ENCODE measurements at places on chromosomes 2 and 18.
A peak's percentile ranks its signal among the peaks of the same experiment; 100 is the strongest.

DNA sequence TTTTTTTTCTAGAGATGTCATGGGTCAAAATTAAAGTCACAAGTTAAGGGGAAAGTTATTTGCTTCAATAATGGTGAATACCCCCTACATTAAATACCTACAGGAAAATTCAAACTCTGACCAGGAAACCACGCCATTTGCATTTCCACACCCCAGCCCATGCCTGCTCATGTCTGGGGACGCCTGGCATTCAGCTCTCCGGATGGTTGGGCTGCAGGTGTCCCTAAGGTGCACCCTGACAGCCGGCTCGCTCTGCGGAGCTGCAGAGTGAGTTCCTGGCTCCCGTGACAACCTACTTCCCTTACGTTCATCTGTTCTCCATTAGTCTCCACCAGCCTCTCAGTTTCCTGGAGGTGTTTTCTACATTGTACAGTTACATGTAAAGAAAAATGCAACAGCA, 122.7 kb upstream of the RIOK3 start:
- no peak for DNase-seq

DNA sequence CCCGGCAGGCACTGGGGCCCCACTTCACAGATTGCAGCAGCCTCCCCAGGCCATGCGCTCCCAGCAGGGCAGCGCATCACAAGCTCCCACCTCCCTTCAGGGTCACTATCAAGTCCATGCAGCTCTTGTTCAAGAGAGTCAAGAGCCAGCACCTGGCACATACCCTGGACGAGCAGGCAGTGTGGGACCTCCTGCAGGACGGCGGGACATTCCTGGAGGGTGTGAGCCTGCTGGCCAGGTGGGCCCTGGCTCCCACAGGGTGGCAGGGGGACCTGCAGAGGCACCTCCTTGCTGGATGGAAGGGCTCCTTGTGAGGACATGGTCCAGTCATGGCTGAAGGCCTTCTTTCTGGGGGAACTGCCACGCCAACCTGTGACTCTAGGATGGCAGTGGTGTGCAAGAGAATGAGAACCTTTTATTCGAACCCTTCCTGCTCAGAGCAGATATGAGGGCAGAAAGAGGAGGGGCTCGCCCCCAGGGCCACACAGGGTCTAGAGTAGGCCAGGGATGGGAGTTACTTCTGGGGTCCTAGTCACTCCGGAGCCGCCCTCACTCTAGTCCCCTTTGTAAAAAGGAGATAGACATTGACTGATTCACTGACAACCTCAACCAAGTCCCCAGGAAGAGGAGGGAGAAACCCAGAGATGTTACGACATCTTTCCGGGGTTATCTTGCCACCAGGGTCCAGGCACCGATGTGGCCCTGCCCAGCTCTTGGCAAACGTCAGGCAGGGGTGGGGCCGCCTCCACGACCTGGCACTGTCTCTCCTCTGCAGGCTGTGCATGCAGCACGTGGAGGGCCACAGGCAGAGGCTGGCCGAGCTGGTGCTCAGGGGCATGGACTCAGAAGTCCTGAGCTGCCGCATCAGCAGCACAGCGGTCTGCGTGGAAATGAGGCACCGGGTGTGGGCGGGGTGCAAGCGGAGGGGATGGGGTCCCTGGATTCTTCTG, 31.3 kb downstream of the HJURP start:
- no peak for DNase-seq

GRCh38 chr2:99960291-99960690, 182.1 kb downstream of the AFF3 start:
- no peak for DNase-seq

DNA sequence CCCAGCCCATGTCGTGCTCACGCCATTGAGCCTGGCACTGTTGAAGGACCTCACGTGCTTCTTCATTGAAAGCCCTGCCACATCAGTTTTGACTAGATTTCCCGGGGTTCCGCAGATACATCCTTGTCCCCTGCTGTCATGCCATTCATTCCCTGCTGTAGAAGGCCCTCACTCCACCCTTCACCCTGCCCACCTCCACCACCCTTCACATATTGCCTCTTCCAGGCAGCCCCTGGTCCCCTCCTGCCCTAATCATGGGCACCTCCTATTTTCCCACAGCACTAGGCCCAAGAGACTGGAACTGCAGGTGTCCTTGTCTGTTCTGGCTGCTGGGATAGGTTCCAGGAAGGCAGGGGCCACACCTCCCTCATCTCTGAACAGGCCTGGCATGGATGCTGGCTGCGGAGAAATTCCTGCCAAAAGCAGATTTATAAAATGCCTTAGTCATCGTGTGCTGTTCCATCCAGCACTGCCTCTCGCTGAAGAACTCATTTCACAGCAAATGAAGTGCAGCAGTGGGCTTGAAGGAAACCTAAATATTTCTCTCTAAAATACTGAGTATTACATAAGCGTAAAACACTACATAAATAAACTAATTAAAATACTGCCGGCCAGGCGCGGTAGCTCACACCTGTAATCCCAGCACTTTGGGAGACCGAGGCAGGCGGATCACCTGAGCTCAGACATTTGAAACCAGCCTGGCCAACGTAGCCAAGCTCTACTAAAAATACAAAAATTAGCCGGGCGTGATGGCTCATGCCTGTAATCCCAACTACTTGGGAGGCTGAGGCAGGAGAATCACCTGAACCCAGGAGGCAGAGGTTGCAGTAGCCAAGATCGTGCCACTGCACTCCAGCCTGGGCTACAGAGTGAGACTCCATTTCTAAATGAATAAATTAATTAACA, 38.4 kb downstream of the EIF4E2 start:
- no peak for DNase-seq

DNA sequence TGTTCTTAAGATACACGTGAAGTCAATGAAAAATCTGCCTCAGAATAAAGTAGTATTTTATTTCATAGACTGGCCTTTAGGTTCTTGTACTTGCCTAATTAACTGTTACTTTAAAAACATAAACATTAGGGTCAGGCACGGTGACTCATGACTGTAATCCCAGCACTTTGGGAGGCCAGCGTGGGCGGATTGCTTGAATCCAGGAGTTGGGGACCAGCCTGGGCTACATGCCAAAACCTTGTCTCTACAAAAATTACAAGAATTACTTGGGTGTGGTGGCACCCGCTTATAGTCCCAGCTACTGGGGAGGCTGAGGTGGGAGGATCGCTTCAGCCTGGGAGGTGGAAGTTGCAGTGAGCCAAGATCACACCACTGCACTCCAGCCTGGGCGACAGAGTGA, 16.0 kb upstream of the SNORC start:
- DNase-seq: no peak

DNA sequence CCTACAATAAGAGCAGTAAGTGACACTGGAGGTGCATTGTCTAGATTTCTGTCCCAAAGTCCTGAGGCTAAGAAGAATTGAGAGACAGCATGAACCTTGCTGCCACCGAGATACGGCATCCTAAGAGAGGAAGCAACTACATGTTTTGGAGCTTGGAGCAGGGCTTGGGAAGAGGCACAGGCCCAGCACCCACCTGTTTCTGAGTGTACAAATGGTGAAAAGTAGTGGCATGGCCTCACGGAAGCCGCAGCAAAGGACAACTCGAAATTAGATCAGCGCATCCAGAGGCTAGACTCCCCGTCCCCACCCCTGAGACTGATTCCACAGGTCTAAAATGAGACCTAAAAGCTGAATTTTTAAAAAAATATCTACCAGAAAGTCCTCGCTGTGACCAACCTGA, 127.5 kb downstream of the PTGR3 start:
- DNase-seq: no peak

DNA sequence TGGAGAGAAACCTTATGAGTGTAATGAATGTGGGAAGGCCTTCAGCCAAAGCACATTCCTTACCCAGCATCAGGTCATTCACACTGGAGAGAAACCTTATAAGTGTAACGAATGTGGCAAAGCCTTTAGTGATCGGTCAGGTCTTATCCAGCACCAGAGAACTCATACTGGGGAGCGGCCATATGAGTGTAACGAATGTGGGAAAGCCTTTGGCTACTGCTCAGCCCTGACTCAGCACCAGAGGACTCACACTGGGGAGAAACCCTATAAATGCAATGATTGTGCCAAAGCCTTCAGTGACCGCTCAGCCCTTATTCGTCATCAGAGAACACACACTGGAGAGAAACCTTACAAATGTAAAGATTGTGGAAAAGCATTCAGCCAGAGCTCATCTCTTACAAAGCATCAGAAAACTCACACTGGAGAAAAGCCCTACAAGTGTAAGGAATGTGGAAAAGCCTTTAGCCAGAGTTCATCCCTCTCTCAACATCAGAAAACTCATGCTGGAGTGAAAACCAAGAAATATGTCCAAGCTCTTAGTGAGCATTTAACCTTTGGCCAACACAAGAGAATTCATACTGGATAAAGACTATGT, 7.8 kb downstream of the ZNF892 start:
- DNase-seq: no peak

DNA sequence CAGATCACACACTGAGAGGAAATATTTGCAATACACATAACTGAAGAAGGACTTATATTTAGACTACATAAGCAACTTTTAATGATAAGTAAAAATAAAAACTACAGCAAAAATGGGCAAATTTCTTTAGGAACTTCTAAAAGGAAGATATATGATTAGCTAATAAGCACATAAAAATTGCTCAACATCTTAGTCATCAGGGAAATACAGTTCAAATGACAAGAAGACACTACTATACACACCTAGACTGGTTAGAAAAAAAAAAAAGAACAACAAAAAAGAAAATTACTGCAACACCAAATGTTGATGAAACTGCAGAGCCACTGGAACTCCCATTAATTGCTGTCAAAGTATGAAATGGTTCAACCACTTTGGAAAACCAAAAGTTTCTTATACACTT, 1247.5 kb upstream of the ACVR2A start:
- DNase-seq: no peak

- no peak for DNase-seq
Observed at GRCh38 chr2:40957508-40957907, 505.6 kb upstream of the SLC8A1 start.

DNA sequence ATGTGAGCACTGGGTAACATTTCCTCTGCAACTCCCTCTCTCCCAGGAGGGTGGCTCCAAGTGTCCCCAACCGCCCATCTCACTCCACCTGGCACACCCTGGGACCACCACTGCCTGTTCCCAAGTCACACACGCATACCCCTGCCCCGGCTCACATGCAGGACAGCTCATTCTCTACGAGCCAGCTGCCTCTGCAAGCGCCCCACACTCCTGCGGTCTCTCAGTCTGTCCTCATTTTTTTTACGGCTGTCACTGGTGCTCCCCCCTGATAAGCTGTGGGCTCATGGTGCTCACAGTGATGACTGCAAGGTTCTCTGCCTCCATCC, 30.8 kb downstream of the AFG3L2 start:
- no peak for DNase-seq

GRCh38 chr2:136070913-136071312, 47.0 kb downstream of the CXCR4 start:
- DNase-seq: no peak

- DNase-seq: no peak
Observed at GRCh38 chr2:128644156-128644555, 325.5 kb upstream of the HS6ST1 start.

GRCh38 chr2:237723602-237724001, 75.0 kb upstream of the RBM44 start:
- DNase-seq: no peak

DNA sequence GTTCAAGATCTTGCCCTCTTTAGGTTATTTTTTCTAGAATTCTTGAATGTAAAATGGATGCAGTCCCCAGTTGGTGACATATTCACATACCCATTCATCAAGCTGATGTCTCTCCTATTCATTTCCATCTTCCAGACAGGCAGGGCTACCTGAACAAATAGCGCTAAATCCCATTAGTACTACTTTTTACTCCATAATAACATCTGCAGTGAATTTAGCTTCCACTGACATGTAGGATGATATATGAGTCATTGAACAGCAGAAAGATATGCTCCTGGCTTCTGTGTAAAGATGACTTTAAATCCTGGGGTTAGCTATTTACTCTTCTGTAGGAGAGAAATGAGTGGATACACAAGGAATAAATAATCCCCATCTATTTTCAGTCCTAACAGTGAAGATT, 194.7 kb downstream of the RND3 start:
- no peak for DNase-seq

- no peak for DNase-seq
Observed at GRCh38 chr2:62334440-62335058, 138.6 kb downstream of the B3GNT2 start.

GRCh38 chr2:236919209-236919608, 166.5 kb upstream of the COPS8 start:
- no peak for DNase-seq

GRCh38 chr2:86022661-86023365, 82.9 kb downstream of the POLR1A start:
- DNase-seq: no peak

- DNase-seq: no peak
Observed at GRCh38 chr2:236281423-236281822, 17.2 kb upstream of the ASB18 start.

- no peak for DNase-seq
Observed at GRCh38 chr2:226839161-226839560, 3.3 kb downstream of the RHBDD1 start.

DNA sequence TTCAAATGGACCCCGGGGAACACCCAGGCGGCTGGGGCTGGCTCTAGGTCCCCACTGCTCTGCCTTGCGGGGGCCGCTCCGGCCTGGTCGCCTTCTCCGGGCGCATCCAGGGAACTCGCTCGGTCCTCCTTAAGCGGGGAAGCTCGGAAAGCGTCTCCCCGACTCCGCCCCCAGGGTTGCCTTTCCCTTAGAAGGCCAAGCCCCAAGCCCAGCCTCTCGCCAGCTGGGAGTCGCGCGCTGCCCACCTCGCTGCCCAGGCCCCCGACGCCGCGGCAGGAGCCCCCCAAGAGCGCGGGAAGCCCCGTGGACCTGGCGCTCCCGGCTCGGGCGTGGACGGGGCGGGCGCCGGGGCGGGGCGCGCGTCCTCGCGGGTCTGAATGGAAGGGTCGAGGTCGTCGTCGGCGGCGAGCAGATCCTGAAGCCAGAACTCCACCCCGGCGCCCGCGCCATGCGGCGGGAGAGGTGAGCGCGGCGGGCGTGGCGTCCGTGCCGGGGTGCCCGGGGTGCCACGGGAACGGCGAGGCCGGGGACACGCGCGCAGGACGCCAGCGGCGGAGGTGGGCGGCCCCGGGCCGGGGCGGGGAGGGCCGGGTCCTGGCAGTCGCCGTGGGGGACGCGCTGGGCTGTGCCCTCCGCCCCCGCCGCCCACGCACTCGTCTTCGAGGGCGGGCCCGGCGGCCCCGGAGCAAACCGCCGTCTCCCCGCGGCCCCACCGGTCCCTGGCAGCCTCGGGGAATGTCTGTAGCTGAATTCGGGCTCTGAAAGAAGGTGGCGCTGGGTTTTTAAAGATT, at the start of gene BOK:
Gene BOK, plus strand, starts transcription at position 214 of the 791 bp plus-strand sequence. CDS start 739 bp downstream, outside the sequence.
- DNase-seq: peak; percentile 87

GRCh38 chr2:219269362-219270054, 9.7 kb upstream of the DNAJB2 start:
- DNase-seq: no peak
